ENCODE measurements at places on chromosomes 5 and 9. TPM values are rescaled to one million over a fixed set of nuclear protein-coding genes. Genes with fewer than 3 reads are reported as not detected.

DNA sequence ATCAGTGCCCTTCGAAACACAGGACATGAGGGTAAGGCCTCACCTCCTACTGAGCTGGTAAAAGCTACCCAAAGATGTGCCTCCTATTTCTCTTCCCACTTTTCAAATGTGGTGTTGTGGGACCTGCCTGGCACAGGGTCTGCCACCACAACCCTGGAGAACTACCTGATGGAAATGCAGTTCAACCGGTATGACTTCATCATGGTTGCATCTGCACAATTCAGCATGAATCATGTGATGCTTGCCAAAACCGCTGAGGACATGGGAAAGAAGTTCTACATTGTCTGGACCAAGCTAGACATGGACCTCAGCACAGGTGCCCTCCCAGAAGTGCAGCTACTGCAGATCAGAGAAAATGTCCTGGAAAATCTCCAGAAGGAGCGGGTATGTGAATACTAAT is 1.9 kb downstream of the IRGM start:
- peak; percentile 49 for ATAC-seq

GRCh38 chr9:91580136-91580535 is 156.5 kb upstream of the NFIL3 start:
- ATAC-seq: peak; percentile 37

- ATAC-seq: no peak
Measured at GRCh38 chr5:172943906-172944305, 15.3 kb upstream of the RPL26L1 start.

DNA sequence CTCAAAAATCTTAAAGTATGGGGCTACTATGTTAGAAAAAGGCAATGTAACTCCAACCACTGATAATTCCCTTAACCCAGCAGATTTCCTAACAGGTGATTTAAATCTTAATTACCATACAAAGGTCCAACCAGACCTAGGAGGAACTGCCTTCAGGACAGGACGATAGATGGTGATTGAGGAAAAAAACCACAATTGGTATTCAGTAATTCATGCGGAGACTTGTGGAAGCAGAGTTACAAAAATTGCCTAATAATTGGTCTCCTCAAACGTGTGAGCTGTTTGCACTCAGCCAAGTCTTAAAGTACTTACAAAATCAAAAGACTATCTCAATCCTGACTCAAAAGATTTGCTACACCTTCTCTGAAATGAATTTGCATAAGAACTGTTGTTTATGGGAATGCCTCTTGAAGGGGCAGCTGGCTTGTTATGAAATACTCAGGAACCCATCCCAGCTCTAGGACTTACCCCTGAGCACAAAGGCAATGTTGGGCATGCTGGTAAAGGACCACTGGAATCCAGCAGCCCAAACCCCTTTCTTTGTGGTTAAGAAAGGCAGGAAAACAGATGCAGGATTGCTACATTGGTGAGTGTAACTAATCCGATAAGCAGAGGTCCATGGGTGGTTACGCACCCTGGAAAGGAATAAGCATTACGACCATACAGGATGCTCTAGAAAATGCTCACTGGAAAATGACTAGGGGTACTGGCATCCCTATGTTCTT is 26.7 kb upstream of the EPB41L4A start:
- ATAC-seq: peak; percentile 57

DNA sequence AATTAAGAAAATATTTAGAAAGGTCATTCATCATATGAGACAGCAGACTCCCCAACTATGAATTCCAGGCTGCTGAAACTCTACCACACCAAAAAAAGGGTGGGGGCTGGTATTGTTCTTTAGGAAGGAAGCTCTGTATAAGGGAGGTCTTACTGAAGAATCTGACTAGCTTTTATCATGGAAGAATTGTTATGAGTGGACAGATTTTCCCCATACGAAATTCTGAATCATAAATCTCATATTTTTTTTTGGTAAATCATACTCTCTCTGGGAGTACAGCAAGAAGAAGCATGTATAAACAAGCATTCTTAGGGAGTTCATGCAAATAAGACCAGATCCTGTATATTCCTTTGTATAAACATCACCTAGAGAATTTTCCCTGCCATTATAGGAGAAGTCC is 220.0 kb downstream of the SLC12A2 start:
- ATAC-seq: no peak

DNA sequence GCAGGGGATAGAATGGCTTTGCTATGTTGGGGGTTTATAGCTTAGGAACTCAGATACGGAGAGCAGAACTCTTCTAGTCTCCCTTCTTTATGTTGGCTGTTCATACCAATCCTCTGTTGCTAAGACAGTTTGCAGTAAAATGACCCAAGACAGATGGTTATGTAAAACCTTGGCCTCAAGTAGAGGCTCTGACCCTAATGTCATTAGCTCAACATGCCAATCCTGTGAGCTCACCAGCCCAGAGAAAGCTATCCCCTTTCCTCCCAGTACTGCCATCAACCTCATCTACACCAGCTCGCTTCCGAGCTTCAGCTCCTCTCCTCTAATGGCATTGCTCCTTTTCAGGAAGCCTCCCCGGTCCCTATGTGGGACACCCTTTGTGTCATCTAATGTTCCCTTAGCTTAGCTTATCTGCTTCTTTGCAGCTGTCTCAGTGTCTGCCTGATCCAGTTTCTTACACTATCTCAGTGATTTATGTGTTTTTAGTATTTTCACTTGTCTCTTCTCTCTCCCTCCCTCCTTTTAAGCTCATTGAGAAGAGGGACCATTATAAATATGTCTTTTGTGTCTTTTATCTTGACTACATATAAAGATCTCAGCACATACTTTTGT is 281.3 kb upstream of the CLINT1 start:
- ATAC-seq: no peak

DNA sequence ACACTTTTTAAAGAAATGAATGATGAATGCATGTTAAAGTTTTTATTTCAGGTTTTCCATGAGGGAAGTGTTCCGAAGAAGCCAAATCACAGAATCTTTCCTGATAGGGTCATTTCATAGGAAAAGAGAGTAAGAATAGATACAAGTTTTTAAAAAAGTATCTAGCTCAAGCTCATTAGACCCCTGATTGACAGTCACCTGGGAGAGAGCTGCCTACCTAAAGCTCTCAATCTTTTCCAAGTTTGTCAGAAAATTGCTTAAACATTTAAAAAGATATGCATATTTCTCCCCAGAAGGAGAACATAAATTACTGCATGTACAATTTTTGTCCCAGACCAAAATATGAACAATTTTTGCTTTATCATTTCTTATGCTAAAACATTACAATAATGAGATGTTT is 47.9 kb upstream of the CHSY3 start:
- no peak for ATAC-seq

GRCh38 chr9:97703437-97704344 is 6.6 kb upstream of the XPA start:
- ATAC-seq: peak; percentile 85

DNA sequence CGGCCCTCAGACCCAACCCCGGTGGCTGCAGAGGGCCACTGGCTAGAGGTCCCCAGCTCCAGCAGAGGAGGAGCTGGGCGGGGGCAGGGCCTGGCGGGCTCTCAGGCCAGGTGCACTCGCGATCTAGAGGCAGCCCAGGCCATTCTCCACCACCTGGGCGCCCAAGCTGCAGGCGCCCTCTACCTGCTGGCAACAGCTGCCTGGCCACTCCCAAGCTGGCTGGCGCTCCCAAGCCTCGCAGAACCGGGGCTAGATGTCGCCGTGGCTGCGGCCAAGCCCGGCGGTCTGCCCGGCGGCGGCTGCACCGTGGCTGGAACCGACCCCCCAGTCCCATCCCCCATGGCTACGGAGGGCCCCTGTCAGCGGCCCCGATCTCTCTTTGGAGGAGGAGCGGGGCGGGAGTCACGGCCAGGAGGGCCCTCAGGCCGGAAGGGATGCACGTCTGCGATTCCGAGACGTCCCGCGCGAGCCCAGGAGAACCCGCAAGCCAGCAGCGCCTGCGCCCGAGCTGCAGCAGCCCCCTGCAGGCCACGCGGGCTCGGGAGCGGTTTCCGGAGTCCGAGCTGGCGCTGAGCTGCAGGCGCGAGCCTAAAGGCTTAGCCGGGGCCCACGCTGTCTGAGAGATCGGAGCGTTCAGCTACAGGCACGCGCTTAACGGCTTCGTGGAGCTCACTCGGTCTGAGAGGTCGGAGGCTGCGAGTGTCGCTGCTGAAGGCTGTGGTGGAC is 44.3 kb upstream of the BICD2 start:
- ATAC-seq: peak; percentile 83

DNA sequence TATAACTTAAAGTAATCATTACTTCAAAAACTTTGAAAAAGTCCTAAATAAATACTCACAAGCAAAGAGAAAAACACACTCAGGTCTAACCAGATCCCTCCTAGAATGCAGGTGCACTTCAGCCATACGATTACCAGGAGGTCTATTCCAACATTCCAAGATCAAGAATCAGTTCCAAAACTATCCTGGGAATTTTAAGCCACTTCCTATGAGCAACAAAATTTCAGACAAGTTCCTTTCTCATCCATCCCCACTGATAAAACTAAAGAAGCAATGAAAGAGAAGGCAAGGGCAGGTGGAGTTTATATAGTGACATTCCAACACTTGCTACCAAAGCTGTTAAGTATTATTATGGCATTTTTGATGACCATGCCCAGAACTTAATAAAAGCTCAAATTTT is 29.6 kb downstream of the MLLT3 start:
- no peak for ATAC-seq

DNA sequence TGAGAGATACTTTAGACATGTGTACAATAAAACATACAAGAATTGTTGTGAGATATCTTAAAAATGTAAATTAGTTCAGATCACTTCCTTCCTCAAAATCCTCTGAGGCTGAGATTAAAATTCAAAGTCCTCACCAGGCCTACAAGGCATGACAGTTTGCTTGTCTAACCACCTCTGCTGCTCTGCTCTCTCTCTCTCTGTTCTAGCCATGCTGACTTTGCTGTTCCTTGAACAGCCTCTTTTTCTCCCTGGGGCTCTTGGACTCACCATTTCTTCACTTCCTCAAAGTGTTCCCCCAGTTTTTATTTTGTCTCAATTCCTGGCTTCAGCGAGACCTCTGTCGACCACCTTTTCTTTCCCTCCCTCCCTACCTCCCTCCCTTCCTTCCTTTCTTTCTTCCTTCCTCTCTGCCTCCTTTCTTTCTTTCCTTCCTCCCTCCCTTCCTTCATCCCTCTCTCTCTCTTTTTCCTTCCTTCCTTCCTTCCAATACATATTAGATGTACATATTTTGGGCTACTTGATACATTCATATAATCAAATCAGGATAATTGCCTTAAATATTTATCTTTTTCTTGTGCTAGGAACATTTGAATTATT is 27.0 kb downstream of the CATSPER3 start:
- peak; percentile 36 for ATAC-seq

- peak; percentile 36 for ATAC-seq
Measured at GRCh38 chr9:129609486-129610212, 11.3 kb downstream of the C9orf50 start.

GRCh38 chr5:5886812-5887486 is 464.5 kb downstream of the ICE1 start:
- ATAC-seq: peak; percentile 87

DNA sequence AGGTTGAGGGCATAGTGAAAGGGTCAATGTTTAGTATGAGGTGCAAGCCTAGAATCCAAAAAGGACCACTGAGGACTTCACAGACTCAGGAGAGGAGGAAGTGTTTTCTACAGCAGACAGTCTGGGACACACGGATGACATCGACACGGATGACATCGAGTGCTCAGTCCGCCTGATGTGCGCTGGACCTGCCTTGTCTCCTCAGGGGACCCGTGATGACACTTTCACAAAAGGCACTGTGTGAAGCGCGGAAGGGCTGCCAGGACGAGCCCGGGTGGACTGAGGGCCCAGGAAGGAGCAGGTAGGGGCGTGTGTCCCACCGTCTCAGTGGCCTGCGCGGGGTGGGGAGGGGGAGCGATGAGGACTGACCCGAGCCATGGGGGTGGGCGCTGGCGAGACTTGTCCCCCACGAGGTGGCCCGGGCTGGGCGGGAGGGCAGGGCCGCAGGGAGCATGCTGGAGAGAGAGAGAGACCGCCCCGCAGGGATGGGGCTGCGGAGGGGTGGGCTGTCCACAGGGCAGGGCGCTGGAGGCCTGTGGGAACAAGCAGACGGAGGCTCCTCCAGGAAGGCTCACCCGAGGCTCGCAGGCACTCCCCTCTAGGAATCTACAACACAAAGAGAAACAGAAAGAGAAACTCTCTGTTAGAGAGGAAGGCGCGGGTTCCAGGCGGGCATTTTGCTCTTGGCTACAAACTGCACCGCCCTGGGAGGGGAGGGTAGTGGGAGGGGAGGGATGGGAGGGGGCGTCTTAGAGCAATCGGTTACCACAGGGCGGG is 54.9 kb downstream of the USP20 start:
- ATAC-seq: no peak

GRCh38 chr5:98771382-98772109 is 1.9 kb upstream of the RGMB start:
- no peak for ATAC-seq

- no peak for ATAC-seq
Measured at GRCh38 chr5:106195679-106196474, 1474.9 kb downstream of the EFNA5 start.

GRCh38 chr5:60703944-60704343 is 4.0 kb upstream of the DEPDC1B start:
- ATAC-seq: peak; percentile 42

GRCh38 chr9:121735793-121736770 is 84.6 kb downstream of the DAB2IP start:
- ATAC-seq: peak; percentile 46

DNA sequence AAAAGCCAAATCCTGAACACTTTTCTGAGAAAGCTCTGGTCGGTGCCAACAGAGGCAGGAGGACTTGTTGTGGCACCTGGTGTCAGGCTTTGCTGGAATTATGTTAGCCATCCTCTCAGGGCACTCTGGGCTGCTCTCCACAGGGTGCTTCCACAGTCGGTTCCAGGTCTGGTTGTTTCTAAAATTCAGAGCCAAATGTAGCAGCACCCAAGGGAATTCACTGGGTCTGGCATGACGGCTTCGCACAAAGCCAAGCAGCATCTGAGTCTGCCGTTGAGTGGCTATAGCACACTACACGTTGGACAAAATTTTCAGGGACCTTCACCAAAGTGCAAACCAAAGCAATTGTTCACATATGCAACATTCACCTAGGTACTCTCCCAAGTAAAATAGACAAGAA is 110.2 kb downstream of the PJA2 start:
- ATAC-seq: no peak

The SLC22A4 gene
- 0.28 TPM for total RNA-seq

The PCDHB14 gene
- total RNA-seq: 2.0 TPM

The FAM163B gene
- not detected for total RNA-seq

The POU5F2 gene
- total RNA-seq: 0.80 TPM

The ADAMTS12 gene
- total RNA-seq: 0.52 TPM

The GAPVD1 gene
- total RNA-seq: 34.6 TPM

The LCN12 gene
- 0.80 TPM for total RNA-seq

The PTGES gene
- 9.1 TPM for total RNA-seq

The TEK gene
- 1.9 TPM for total RNA-seq

The KLF9 gene
- total RNA-seq: 6.1 TPM

Data from esophagus mucosa (tissue), 1 donor.